ENCODE measurements at places on chromosomes 7 and 10. TPM values are rescaled to one million over a fixed set of nuclear protein-coding genes. Genes with fewer than 3 reads are reported as not detected.

- DNase-seq, result no peak
These were observed 2.9 kb downstream of the ZP3 start for GRCh38 chr7:76427635-76428034.

DNA sequence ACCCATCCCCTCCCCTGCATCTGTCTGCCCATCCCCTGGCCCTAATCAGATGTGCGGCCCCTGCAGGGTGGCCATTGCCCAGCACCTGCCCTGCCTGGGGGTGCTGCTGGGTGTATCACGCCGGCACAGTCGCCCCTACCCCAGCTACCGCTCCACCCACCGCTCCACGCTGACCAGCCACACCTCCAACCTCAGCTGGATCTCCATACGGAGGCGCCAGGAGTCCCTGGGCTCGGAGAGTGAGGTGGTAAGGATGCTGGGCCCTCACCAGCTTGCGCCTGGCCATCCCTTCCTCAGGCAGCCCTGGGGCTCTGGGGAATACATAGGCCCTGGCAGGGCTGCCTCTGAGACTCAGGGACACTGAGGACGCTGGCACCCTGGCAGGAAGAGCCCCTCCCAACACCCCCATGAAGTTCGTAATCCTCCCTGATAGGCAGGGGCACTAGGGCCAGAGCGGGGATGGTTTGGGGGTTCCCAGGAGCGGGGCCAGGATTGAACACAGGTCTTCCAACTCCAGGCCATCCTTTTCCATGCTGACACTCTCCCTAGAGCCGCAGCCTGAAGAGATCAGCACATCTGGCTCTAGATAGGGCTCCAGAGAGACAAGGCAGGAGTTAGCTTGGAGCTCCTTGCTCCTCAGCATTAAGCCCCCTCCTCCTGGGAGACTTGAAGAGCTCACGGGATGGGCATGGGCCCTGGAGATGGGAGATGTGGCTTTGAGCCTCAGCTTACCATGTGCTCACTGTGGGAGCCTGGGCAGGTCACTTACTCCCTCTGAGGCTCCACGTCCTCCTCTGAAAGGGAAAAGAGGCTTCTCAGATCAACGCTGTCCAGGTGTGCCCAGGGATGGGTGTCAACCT, 5.9 kb upstream of the LDB3 start:
- DNase-seq, result peak; percentile 72

The BMS1 gene
- 13.4 TPM for total RNA-seq

The KLF14 gene
- total RNA-seq, result not detected

The PLCE1 gene
- 51.5 TPM for total RNA-seq

DNA sequence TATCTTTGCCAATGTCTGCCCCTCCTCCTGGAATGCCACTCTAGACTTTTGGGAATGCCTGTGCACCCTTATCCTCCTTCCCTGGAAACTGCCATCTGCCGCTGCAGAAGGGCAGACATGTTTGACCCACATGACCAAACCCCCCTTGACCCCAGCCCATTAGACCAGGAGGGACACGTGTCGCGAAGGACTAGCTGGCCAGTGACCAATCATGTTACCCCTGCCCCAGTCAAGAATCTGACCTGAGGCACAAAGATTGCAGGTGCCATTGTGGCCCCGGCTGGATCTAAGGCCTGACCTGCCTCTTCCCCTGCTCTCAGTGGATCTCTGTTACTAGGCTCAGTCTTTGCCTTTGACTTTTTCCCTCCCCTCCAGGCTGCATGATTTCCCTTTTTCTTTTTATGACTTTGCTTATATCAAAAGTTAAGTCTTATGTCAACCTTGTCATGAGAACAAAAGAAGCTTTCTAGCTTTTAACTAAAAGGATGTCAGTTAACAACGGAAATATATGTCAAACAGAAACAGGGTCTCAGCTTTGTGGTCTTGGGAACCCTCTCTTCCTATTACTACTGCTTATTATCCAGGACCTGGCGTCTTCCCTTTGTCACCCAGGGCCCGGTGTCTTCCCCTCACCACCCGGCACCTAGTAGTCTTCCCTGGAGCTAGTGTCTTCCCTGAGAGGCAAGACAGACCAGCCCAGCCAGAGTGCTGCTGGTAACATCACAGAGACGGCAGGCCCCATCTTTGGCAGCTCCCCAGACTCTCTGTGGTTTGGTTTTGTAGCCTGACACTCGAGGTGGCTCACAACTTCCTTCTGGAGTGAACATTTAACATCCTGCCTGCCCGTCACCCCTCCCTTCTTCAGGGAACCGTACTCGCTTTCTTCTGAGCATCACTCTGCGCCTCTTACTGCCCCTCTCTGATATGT, 24.4 kb upstream of the PPIF start:
- no peak for DNase-seq

- DNase-seq, result peak; percentile 62
These were observed 1.7 kb downstream of the RAMP3 start for GRCh38 chr7:45159296-45159695.

The ACTR3C gene
- total RNA-seq, result 4.6 TPM

The OR2A5 gene
- total RNA-seq, result not detected

DNA sequence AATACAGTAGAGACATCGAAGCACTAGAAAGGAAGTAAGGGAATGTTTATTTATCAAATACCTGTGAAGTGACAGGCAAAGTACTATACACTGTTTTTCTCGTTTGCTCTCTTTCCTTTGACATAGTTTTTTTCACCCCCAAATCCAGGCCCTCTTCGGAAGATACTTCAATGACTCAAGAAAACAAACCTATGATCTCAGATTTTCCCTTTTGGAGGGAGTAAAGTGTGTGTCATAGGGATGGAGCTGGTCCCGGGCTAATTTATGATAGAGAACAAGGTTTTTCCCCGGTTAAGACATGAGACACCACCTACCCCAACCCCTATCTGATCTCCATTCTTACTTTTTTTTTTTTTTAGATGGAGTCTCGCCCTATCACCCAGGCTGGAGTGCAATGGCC, 61.7 kb downstream of the MAP3K8 start:
- no peak for DNase-seq

The CYP26C1 gene
- total RNA-seq, result not detected

GRCh38 chr7:143016996-143017395, 9.9 kb downstream of the OR9A2 start:
- DNase-seq, result no peak

Measured in cardiac septum (tissue), 1 donor.